ENCODE measurements at places on chromosomes 11 and 22.

GRCh38 chr11:9569588-9570164, 3.8 kb upstream of the WEE1 start:
- peaks cover 11% of the 10 kb centered on the region for H3K27me3 ChIP-seq
- peak overlapping the region; percentile 86 for H3K4me3 ChIP-seq
- H3K36me3 ChIP-seq: peaks cover 2% of the 10 kb centered on the region
- H3K27ac ChIP-seq: peak overlapping the region; percentile 100
- no peak for DNase-seq

GRCh38 chr11:33525789-33526188, 174.8 kb downstream of the C11orf91 start:
- H3K4me3 ChIP-seq: no peak overlapping the region
- H3K27me3 ChIP-seq: no peaks in the 10 kb centered on the region
- no peak for DNase-seq
- no peak overlapping the region for H3K27ac ChIP-seq
- H3K4me1 ChIP-seq: peaks cover 79% of the 10 kb centered on the region

DNA sequence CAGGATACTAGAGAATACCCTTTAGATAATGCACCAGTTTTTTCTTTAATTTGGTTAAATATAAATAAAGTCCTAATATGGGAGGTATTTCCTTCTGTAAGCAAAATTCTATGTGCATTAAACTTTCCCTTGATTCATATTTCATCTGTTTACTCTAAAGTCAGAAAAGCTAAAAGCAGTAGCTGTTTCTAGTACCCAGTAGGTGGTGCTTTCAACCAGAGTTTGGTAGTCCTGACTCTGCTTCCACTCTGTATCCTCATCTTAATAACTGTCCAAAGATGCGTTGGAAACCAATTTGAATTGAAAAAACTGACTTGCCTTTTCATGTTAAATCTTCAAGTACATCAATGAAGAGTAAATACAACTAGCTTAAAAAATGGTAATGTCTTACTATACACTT, 1065.2 kb downstream of the JRKL start:
- H3K27me3 ChIP-seq: no peaks in the 10 kb centered on the region
- peak overlapping the region; percentile 81 for H3K4me3 ChIP-seq

DNA sequence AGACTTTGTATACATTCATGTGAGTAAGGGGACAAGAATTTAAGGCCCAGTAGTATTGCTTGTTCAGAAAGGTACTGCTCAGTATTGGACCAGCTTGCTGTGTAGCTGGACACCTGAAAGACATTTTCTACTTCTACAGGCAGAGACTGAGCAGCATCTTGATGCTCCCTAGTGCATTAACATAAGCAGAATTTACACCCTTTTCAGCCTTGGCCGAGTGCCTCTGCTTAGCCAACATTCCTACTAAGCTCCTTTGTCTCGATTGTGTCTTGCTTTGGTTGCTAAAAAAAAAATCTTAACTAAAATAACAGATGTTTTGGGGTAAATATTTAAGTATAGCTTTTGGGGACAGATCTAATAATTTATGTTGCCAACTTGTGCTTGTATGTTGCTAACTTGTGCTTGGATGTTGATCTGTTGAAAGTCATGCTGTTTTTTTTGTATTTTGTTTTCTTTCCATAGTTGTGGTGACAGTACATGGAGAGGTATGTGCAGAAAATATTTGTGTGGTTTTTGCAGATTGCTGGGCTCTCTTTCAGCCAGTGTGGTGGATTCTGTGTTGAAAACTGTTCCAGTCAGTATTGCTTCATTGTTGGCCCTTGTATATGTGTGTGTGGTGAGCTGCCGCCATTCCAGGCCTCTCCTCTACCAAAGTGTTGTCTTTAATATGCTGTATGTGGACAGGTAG, 3.7 kb downstream of the PTS start:
- H3K27me3 ChIP-seq: peaks cover 5% of the 10 kb centered on the region
- H3K27ac ChIP-seq: peak overlapping the region; percentile 76
- H3K36me3 ChIP-seq: peaks cover 55% of the 10 kb centered on the region
- peaks cover 45% of the 10 kb centered on the region for H3K4me1 ChIP-seq
- DNase-seq: peak; percentile 79

- no peaks in the 10 kb centered on the region for H3K36me3 ChIP-seq
- no peak for DNase-seq
- H3K27ac ChIP-seq: no peak overlapping the region
- H3K27me3 ChIP-seq: peaks cover 3% of the 10 kb centered on the region
- H3K4me3 ChIP-seq: no peak overlapping the region
Observed at GRCh38 chr11:31366795-31367194, 2.7 kb downstream of the DCDC1 start.

DNA sequence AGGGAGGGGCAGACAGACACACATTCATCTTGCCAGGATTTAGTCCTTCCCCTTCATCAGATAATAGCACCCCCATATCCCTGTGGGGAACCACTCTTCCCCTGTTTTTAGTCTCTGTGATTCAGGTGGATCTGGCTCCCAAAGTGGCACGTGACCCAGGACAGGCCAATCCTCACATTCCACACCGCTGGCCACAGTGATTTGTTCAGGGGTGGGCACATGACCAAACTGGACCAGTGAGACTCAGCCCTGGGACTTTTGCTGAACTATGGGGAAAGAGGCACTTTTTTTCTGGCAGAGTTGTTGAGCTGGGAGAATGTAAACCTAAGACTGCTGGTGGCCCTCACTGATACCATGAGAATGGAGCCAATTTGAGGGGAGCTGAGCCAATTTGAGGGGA, 19.1 kb upstream of the KCNJ11 start:
- DNase-seq: no peak
- H3K36me3 ChIP-seq: no peaks in the 10 kb centered on the region
- no peak overlapping the region for H3K4me3 ChIP-seq
- no peak overlapping the region for H3K27ac ChIP-seq
- H3K4me1 ChIP-seq: peaks cover 8% of the 10 kb centered on the region

DNA sequence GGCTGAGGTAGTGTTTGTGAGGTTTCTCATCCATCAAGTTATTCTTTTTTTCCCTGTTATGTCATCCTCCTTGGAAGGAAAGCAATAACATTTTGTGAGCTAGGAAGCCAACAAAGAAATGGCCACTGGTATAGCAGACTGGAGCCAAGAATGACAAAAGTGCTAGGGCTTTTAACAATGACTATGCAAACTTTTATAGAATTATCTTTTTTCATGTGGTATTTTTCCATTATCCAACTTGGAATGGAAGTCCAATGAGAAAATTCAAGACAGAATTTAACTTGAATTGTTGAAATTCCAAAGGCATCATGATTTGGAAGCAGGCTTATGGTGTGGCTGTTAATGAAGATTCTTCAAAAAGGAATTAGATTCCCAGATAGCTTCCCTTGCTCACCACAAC, 216.4 kb upstream of the PDGFD start:
- H3K4me3 ChIP-seq: no peak overlapping the region
- no peaks in the 10 kb centered on the region for H3K27me3 ChIP-seq
- H3K36me3 ChIP-seq: no peaks in the 10 kb centered on the region
- no peak for DNase-seq
- H3K27ac ChIP-seq: no peak overlapping the region
- no peaks in the 10 kb centered on the region for H3K4me1 ChIP-seq

DNA sequence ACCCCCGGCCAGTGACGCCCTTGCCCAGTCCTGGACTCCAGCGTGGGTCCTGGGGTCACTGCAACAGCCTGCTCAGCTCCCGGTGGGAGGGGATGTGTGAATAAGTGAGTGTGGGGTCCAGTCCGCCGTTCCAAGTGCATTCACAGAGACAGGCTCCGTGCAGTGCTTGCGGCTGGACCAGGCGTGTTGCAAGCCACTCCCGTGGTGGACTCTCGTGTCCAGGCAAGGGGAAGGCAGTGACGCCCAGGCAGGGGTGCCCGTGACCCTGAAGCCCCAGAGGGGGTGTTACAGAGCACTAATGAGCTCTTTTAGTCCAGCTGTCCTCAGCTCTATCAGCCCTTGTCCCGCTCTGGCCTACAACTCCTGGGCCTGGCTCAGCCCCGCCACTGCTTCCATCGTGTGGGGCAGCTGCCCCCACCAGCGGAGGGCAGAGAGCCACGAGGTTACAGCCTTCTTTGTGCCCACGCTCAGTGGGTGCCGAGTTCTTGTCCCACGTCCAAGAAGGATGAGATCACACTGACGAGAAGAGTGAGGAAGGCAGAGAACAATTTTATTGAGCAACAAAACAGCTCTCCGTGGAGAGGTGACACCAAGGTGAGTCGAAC, 1807.5 kb downstream of the LRRC4C start:
- no peaks in the 10 kb centered on the region for H3K36me3 ChIP-seq
- no peaks in the 10 kb centered on the region for H3K27me3 ChIP-seq
- no peak for DNase-seq
- H3K4me3 ChIP-seq: no peak overlapping the region
- H3K27ac ChIP-seq: no peak overlapping the region
- H3K4me1 ChIP-seq: no peaks in the 10 kb centered on the region

DNA sequence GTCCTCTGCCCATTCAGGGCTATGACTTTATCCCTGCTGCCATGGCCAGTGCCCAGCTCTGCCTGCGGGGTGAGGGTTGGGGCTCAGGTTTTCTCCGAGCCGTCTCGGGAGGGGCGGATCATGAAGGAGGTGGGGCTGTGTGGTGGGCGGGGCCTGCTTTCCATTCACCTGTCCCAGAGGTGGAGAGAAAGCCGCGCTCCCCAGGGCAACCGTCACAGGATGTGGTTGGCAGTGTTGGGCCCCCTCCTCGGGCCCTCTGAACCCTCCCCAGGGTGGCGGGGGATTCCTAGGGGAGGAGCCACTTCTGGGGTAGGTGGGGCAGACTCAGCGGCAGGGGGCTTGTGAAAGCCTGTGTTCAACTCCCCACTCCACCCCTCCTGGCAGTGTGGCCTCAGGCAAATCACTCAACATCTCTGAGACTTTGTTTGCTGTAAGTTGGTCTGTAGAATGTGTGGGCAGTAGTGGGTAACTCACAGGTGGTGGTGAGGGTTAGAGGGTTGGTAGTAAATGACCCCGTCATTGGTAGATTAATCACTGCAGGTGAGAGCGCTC, 50.3 kb downstream of the CD6 start:
- no peaks in the 10 kb centered on the region for H3K4me1 ChIP-seq
- H3K27me3 ChIP-seq: peaks cover 70% of the 10 kb centered on the region

GRCh38 chr11:2035382-2035781, 37.7 kb upstream of the H19 start:
- H3K4me3 ChIP-seq: no peak overlapping the region
- H3K36me3 ChIP-seq: no peaks in the 10 kb centered on the region
- H3K27ac ChIP-seq: no peak overlapping the region
- H3K4me1 ChIP-seq: no peaks in the 10 kb centered on the region

- no peak overlapping the region for H3K27ac ChIP-seq
- no peaks in the 10 kb centered on the region for H3K4me1 ChIP-seq
- DNase-seq: no peak
- no peaks in the 10 kb centered on the region for H3K36me3 ChIP-seq
- H3K4me3 ChIP-seq: no peak overlapping the region
Observed at GRCh38 chr22:38954414-38955043, 2.9 kb upstream of the APOBEC3A start.

DNA sequence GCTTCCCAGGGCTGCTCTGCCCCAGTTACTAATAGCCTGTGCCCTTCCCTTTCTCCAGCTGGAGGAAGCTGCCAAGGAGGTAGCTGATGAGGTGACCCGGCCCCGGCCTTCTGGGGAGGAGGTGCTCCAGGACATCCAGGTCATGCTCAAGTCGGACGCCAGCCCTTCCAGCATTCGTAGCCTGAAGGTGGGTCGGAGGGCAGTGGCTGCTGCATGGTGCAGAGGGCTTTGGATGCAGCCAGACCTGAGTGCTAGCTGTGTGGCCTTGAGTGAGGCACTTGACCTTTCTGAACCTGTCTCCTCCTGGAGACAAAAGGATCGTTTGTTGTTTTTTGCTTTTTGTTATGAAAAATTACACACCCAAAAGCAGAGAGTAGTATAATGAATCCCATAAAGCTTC, 3.4 kb downstream of the MCM5 start:
- peaks cover 11% of the 10 kb centered on the region for H3K36me3 ChIP-seq
- no peak overlapping the region for H3K4me3 ChIP-seq
- H3K27me3 ChIP-seq: 0 out of 2 replicates have a peak, but pooled peaks cover 2% of the 10 kb centered on the region
- DNase-seq: no peak

DNA sequence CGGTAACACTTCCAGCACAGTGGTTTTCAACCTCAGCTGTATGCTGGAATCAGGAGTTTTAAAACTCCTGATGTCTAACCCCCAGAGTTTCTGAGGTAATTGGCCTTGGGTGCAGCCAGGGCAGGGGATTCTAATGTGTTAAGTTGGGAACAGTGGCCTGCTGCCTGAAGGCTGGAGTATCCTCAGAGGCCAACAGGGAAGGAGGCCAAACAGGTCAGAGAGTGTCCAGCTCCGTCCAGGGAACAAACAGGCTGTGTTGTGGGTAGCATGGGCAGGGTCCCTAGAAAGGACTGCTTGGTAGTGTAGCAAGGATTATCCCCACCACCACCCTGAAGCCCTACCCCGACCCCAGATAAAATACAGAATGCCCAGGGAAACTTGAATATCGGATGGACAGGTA, 10.8 kb upstream of the DAGLA start:
- no peak overlapping the region for H3K27ac ChIP-seq
- no peak for DNase-seq
- H3K27me3 ChIP-seq: peaks cover 47% of the 10 kb centered on the region
- no peaks in the 10 kb centered on the region for H3K36me3 ChIP-seq
- H3K4me3 ChIP-seq: no peak overlapping the region

DNA sequence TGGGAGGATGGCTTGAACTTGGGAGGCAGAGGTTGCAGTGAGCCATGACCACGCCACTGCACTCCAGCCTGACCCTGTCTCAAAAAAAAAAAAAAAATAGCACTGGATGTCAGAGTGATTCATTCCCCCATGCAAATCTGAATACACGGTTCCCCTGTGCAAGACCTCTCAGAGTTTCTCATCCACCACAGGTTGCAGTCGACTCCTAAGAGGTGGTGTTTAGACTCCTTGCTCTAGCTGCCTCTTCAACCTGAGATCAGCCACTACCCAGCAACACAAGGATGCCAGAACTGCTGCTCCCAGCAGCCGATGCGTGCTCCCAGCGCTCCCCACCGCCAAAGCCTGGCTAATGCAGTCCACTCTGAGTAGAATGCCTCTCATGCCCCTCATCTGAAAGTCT, 97.5 kb downstream of the PARVA start:
- DNase-seq: no peak
- no peak overlapping the region for H3K27ac ChIP-seq
- H3K4me3 ChIP-seq: no peak overlapping the region
- no peaks in the 10 kb centered on the region for H3K27me3 ChIP-seq
- H3K4me1 ChIP-seq: peaks cover 35% of the 10 kb centered on the region

- peaks cover 16% of the 10 kb centered on the region for H3K36me3 ChIP-seq
- no peak overlapping the region for H3K27ac ChIP-seq
Observed at GRCh38 chr11:2346014-2346413, 31.1 kb upstream of the CD81 start.
